ENCODE measurements at places on chromosomes 6 and 20.
A peak's percentile ranks its signal among the peaks of the same experiment; 100 is the strongest.

DNA sequence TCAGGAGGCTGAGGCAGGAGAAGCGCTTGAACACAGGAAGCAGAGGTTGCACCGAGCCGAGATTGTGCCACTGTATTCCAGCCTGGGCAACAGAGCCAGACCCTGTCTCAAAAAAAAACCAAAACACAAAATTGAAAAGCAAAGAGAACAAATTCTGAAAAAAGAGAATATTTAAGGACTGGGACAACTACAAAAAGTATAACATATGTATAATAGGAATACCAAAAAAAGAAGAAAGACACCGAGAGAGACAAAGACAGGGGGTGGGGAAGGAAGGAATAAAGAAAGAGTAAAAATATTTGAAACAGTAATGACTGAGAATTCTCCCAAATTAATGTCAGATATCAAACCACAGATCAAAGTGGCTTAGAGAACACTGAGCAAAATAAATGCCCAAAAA lies 5.5 kb upstream of the ZNF391 start:
- no peak for DNase-seq

DNA sequence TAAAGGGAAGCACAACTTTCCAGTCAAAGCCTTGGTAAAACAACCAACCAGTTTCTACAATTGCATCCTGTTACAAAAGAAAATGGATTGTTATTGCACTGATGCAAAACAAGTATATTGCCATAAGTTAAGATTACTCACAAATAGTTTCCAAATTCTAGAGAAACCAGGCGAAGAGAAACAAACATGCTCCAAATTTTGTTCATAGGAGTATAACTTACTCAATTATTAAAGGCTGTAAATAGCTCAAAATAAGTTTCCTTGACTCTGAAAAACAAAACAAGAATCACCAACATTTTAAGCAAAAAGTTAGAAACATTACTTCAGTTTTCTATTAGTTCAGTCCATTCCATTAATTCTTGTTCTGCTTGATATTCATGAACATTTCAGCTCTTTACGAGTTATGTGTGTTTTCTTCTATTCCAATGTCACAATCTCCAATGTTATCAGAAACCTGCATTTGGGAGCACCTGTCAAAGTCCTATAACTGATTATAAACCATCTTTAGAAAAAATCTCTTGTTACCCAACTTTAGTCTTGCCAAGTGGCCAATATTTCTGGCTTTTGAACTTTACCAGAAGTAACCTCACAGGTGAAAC lies 137.9 kb upstream of the THBS2 start:
- DNase-seq, result no peak

GRCh38 chr6:48183811-48184605 lies 73.0 kb upstream of the PTCHD4 start:
- no peak for DNase-seq

DNA sequence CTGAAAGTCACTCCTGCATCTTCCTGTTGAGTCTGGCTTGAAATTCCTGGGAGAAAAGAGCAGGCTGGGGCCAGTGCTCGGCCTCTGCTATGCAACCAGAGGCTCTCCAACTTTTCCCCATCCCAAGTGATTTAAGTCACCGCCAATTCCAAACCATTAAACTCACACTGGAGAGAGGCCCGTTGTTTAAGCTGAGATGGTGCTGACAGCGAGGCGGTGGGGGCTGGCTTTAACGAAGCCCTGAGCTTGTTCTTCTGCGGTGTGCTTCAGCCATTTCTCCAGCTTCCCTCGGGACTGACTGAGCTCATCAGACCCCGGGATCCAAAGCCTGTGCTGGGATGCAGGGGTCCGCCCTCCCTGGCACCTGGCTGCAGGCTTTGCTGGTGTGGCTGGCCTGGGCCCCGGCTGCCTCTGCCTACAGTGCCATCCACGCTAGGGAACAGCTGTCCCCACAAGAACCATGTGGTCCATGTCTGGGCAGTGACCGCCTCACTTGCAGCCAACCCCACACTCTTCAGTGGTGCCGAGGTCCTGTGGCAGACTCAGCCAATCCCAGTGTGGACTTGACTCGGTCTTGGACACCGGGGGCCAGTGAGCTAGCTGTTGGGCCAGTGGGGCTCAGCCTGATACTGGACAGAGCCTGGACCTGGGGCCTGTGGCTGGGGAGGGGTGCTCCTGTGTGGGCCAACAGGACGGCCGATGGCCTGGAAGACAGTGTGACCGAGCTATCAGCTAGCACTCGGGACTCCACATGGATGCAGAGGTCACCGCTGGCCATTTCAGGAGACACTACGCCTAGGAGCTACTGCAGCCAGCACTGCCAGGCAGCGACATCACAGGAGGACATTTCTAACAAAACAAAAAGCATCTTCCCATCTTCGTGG lies 21.2 kb downstream of the RAMACL start:
- DNase-seq, result no peak

DNA sequence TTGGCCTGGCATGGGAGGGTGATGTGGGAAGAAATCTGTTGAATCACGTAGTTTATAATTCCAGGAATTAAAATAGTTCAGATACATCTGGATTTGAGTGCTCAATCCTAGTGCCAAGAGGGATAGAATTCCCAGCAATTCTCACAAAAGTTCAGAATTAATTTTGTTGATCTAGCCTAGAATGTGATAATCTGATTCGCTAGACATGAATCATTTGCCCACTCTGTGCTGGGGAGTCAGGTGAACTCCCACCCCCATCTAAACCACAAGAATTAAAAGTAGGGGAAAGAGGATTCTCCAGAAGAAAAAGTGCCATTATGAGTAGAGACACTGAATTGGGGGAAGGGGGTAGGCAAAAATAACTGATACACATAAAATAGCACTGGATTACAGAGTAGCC lies 85.0 kb downstream of the LIN28B start:
- no peak for DNase-seq

DNA sequence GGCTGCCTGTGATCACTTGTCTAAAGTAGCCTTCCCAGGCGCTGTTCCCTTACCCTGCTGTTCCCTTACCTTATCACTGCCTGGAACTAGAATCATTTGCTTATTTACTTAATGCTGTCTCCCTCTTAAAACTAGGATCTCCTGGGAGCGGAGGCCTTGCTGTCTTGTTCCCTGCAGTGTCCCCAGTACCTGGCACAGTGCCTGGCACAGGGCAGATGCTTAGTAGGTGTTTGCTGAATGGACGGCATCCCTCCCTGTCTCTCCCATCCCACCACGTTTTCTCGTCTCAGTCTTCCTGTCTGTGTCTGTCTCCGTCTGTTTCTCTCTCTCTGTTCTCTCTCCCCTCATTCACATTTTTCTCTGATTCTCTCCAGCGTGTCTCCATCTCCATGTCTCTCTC lies 99.9 kb upstream of the MYL9 start:
- no peak for DNase-seq

GRCh38 chr20:58024241-58024721 lies 204.2 kb downstream of the ANKRD60 start:
- DNase-seq, result no peak

GRCh38 chr6:167302074-167302473 lies 11.0 kb downstream of the UNC93A start:
- DNase-seq, result no peak

- peak; percentile 65 for DNase-seq
Observed at GRCh38 chr6:43228951-43229802, at the start of gene DNPH1. DNPH1 (minus strand) TSS chr6:43229481; CDS start chr6:43229456, 25 bp downstream.

DNA sequence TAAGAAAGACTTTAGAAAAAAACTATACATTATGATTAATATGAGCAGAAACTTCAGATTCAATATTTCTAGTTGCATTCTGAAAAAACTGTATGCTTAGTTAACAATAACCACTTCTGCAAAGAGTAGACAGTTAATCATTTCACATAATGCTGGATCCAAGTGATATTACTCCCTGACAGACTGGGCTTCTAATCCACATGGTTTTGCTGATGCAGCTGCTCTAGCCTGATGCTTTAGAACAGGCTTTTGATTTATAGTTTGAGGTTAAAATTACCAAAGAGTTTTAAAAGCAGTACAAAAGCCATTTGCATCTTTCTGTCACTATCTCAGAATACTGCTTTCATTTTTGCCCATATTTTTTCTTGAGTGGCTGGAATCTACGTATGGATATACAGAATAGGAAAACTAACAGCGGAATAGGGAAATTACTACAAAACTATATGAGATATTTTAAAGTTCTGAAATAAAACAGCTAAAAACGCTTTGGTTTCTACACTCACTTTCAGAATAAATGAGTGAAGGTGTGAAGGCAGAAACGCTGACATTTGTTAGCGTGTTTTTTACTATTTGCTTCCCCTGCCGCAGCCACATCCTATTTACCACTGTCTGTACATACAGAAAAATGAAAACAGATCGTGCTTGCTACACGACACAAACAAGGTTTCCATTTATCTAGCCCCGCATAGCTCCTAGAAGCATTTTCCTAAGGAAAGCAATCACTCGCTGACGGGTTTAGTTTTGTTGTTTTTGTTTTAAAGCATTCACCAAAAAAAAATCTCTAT lies 61.7 kb downstream of the METTL24 start:
- DNase-seq, result no peak

GRCh38 chr6:116472706-116473105 lies 11.5 kb downstream of the CALHM6 start:
- DNase-seq, result no peak

- DNase-seq, result no peak
Observed at GRCh38 chr6:54386295-54386694, 78.1 kb downstream of the TINAG start.

- DNase-seq, result no peak
Observed at GRCh38 chr6:52511572-52512151, 65.2 kb downstream of the TRAM2 start.

GRCh38 chr20:4788314-4788713 lies 66.6 kb downstream of the PRND start:
- no peak for DNase-seq

GRCh38 chr20:20567712-20568111 lies 144.7 kb downstream of the RALGAPA2 start:
- DNase-seq, result no peak

DNA sequence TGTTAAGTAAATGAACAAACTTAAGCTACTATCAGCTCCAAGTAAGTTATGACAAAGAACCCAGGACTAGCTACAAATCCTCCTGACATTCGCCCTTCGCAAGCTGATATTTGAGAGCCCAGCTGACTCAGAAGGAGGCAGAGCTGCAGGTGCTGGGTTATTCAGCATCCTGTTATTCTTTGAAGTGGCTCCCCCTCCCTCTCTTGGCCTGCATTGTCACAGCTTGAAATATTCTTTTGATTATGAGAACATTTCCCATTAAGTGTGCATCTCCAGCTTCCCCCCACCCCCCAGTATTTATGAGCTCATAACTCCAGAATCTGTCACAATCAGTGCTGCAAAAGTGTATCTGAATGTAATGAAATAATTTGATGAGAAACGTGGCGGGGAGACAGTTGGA lies 78.8 kb upstream of the RALY start:
- DNase-seq, result no peak

GRCh38 chr6:93584300-93584699 lies 164.9 kb upstream of the EPHA7 start:
- no peak for DNase-seq

DNA sequence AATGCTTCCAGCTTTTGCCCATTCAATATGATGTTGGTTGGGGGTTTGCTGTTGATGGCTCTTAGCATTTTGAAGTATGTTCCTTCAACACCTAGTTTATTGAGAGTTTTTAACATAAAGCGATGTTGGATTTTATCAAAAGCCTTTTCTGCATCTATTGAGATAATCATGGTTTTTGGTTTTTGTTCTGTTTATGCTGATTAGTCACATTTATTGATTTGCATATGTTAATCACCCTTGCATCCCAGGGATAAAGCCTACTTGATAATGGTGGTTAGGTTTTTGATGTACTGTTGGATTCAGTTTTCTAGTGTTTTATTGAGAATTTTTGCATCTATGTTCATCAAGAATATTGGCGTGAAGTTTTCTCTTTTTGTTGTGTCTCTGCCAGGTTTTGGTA lies 40.4 kb upstream of the COL9A1 start:
- no peak for DNase-seq

DNA sequence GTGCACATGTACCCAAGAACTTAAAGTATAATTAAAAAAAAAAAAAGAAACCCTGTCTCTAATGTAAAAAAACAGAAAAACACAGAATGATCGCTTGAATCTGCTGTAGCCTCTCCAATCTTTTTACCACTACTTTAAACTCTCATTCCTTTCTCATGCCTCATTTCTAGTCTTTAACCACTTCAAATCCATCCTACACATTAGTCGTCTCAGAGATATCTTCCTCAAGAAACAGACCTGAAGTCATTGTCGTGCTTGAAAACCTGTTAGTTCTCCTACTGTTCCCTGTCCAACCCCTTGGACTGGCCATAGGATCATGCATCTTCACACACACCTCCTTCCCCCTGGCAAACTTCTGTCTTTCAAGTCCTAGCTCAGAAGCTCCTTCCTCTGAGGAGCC lies 112.1 kb upstream of the BCLAF1 start:
- no peak for DNase-seq

DNA sequence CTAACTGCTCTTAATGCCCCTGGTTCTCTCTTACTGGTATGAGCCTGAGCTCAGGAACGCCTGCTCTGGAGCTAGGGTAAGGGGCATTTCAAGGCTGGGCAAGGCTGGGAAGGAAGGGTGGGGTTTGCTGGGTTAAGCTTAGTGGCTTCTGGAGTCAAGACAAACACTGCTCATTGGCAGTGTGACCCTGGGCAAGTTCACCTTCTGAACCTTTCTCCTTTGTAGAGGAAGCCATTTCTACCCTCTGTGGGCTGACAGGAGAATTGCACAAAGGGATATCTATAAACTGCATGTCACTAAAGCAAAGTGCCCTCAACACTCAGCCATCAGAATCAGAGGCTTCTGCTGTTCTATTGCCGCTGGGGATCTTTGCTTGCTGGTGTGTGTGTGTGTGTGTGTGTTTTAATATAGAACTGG lies 20.3 kb upstream of the LRRN4 start:
- no peak for DNase-seq

- no peak for DNase-seq
Observed at GRCh38 chr6:83539678-83540077, 27.3 kb downstream of the PRSS35 start.

DNA sequence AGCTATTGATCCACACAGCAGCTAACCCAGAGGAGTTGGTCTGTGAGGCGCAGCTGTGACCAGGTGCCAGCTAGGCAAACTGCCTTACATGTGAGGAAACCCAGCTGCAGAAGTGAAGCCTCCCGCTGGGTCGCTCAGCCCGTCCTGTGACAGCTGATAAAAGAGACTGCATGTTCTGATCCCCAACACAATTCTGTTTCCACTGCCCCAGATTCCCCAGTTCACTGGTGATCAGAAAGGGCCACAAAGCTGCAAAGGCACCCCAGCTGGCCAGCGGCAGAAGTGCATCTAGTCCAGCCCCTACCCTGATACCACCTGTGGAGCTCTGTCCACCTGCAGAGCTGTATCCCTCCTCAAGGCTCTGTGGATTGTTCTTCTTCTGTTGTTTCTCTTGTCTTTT lies 64.5 kb downstream of the CTNNBL1 start:
- DNase-seq, result no peak
